ENCODE measurements at places on chromosomes 2 and 18. TPM values are rescaled to one million over a fixed set of nuclear protein-coding genes. Genes with fewer than 3 reads are reported as not detected.

ZNF236 gene
- total RNA-seq = 6.3 TPM

DPP10 gene
- not detected for total RNA-seq

DNA sequence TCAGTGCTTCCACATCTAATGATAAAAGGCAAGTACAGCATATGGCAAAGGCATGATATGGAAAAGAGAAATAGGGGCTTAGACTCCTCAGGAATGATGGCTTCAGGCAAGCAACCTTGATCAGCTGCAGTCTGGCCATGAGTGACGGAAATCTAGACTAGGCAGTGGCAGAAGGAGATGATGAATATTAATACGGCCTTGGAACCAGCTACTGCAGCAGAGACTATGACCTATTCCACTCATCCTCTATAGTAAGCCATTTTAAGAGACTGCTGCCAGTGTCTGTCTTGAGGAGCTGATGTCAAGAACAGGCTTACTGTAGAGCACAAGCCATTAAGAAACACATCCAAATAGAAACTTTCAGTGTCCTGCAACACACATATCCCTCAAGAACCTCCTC, 23.7 kb downstream of the ASXL2 start:
- no peak for DNase-seq

EFR3B gene
- 0.26 TPM for total RNA-seq

GRCh38 chr2:113755835-113756354, 547 bp downstream of the SLC35F5 start:
- DNase-seq = no peak

GRCh38 chr2:121237980-121238665, 46.9 kb downstream of the TFCP2L1 start:
- no peak for DNase-seq

GRCh38 chr18:56458770-56459712, 179.4 kb downstream of the TXNL1 start:
- no peak for DNase-seq

GRCh38 chr2:107511970-107512789, 314.5 kb upstream of the RGPD4 start:
- no peak for DNase-seq

DNA sequence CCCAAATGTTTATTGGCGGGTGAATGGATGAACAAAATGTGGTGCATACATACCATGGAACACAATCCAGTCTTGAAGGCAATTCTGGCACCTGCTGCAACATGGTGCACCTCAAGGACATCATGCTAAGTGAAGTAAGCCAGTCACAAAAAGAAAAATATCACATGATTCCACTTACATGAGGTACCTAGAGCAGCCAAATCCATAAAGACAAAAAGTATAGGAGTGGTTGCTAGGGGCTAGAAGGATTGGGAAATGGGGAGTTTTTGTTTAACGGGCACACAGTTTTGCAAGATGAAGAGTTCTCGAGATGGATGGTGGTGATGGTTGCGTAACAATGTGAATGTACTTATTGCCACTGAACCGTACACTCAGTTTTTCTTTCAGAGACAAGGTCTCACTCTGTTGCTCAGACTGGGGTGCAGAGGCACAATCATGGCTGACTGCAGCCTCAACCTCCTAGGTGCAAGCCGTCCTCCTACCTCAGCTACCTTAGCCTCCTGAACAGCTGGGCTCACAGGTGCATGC, 90.9 kb upstream of the CERS6 start:
- DNase-seq = no peak

- no peak for DNase-seq
Observed at GRCh38 chr2:83744855-83745254, 714.2 kb downstream of the SUCLG1 start.

GRCh38 chr2:65350651-65351056, 81.7 kb downstream of the SPRED2 start:
- no peak for DNase-seq

SEC11C gene
- 16.1 TPM for total RNA-seq

Measured in myocyte (in vitro differentiated cells).